IMR-90 (cell line): ENCODE measurements at places on chromosomes 7 and 10.

DNA sequence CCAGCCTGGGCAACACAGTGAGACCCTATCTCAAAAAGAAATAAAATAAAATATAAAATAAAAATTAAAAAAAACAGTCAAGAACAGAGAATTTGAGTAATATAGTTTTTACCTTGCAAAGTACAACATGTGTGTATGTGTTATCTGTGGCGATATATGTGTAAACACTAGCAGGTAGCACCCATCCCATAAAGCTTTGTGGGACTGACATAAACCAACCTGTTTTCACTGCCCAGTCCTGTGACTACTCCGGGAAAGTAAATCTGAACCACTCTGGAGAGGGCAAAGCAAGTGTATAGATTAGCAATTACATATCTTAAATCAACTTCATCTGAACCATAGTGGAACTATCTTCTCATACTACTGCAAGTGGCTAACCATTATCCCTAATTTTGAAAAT lies 72.3 kb downstream of the COA1 start:
- DNase-seq: no peak

DNA sequence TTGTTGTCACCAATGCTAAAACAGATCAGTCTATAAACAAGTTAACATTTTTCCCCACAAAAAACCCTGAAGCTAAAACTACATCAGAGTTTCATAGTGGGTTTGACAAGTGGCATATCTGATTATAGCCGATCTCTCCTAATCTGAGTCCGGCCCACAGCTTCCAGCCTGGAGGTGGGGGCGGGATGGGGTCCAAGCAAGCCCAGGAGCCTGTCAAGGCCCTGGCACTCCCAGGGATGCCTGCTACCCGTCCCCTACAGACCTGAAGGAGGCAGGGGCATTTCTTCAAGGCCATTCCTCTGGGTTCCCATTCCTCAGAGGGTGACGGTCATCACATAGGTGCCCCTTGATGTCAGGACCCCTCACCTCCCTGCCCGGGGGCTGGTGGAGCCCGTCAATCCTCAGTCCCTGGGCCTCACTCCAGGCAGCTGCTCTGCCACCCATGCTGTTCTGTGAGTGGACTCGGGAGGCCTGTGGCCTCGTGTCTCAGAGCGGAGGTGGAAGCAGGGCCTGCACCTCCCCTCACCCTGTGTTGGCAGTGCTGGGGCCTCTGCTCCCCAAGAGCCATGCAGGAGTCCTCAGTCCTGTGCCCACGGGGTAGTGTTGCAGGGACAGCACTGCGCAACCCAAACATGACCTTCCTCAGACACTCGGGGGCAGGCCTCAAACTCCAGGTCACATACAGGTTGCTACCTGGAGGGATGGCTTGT lies 8.8 kb downstream of the DPYSL4 start:
- no peak for DNase-seq

DNA sequence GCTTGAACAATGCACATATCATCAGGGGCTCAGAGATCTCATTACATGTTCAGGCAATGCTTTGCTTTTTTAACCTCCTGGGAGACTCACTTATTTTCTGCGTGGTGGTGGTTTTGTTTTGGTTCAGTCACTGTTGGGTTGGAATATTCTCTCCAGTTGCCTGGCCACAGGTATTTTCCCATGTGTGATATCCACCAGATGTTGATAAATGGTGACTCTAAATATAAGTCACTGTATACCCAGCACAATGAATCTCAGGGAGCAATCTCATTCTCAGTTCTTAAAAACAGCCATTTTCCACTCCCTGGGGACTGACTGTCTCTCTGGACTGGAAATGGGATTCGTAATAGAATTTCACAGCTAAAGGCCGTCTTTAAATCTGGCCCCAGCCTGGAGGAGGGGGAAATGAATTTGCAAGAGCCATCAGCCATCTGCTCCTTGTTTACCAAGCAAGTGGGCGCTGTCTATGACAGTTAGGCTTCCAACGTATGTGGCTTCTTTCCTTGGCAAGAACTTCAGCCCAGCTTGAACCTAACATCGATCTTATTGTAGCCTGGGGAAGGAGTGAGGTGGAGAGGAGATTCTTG lies 1106.2 kb downstream of the NRG3 start:
- DNase-seq: peak; percentile 45

- DNase-seq: no peak
These were observed 63.7 kb upstream of the ZPBP start for GRCh38 chr7:50156706-50157105.

- DNase-seq: peak; percentile 0
These were observed at the start of gene STEAP4 for GRCh38 chr7:88306590-88307048. TSS of gene STEAP4 (minus strand) at chr7:88306894. CDS start at chr7:88284269, 22,625 bp downstream.

- DNase-seq: no peak
These were observed 16.4 kb downstream of the SH3PXD2A start for GRCh38 chr10:103838862-103839518.
